Kasumi-1 (cell line): ENCODE measurements at places on chromosomes 12 and 14.

GRCh38 chr12:109777544-109777943, 55.7 kb downstream of the TRPV4 start:
- DNase-seq: no peak

DNA sequence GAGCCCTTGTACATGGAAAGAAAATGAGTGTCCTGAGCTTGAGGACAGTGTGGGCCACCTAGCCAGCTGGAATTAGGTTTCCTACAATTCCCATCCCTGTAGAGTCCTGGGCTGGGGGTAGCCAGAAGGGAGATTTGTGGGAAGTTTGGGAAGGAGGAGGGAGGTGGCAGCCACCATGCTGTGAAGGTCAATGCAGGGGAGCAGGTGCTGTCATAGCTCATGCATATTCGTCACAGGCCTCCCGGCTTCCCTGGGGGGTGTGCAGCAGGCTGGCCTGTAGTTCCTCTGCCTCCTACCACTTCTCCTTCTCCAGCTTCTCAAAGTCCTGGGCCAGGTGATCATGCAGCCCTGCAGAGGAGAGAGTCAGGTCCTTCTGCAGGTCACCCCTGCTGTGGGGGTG, 121.3 kb downstream of the TBX3 start:
- DNase-seq: no peak

- DNase-seq: no peak
Observed at GRCh38 chr14:105005929-105006830, 14.7 kb downstream of the CDCA4 start.

DNA sequence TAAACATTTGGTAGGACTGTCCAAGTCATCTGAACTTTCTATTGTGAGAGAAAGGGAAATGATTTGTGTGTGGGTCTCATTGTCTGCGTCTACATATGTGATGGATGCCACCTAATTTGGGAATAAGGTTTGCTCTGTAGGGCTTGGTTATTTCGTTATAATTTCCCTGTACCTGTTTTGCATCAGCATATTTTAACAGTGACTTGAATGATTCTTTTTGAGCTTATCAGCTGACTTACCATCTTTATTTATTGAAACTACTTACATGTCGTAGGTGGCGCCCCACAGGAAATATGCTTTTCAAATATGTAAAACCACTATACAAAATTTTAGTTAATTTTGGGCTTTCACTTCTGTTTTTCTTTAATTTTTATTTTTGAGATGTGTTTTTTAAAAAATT, 56.5 kb upstream of the BCAT1 start:
- DNase-seq: no peak

GRCh38 chr12:524167-524951, 64.6 kb downstream of the B4GALNT3 start:
- no peak for DNase-seq
